ENCODE measurements at places on chromosomes 5 and 9.

DNA sequence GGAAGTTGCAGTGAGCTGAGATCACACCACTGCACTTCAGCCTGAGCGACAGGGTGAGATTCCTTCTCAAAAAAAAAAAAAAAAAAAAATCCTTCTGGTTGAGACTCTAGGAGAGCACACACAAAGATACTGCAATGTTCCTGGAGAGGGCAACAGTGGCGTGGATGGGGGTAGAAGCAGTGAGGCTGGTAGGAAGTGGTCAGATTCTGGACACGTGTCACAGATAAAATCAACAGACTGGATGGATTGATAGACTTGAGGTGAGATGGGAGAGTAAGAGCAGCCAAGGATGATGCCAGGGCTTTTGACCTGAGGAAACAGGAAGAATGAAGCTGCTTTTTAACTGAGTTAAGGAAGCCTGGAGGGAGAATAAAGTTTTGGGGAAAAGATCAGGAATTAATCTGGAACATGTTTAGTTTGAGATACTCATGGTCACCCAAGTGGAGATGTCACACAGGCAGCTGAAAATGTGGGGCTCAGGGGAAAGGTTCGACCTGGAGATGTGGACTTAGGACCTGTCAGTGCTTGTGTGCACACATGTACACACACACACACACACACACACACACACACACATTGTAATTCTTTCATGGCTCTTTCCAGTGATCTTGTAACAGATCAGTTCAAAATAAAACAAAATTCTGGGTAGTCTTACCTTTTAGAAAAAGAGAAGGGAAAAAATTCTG, 88.1 kb downstream of the FANCC start:
- DNase-seq = no peak

DNA sequence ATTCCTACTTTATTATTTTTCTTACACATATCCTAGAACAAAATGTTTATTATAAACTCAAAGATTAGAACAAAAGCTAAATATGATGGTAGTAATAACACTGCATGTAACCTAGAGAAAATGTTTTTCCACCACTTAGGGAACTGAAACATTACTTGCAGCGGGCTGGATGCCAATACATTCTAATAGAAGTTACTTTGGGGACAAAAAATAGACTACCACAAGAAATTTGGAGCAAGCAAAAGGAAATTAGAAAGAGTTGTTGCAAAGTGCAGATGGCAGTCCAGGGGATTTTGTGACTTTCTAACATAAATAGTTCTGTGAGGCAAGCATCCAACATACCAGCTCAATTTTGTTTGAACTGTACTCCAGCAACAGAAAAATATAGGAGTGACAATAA, 255.3 kb upstream of the GRIN3A start:
- DNase-seq = no peak

- no peak for DNase-seq
Observed at GRCh38 chr5:142143878-142144277, 35.3 kb downstream of the NDFIP1 start.

GRCh38 chr9:92642564-92642963, 27.4 kb downstream of the IPPK start:
- DNase-seq = no peak

GRCh38 chr5:175166026-175166425, 278.0 kb downstream of the DRD1 start:
- DNase-seq = no peak

- DNase-seq = no peak
Observed at GRCh38 chr9:83441390-83441789, 96.8 kb downstream of the FRMD3 start.
